ENCODE measurements at places on chromosomes 11 and 22.

- no peak for DNase-seq
Measured at GRCh38 chr11:75272821-75273301, 32.3 kb downstream of the TPBGL start.

DNA sequence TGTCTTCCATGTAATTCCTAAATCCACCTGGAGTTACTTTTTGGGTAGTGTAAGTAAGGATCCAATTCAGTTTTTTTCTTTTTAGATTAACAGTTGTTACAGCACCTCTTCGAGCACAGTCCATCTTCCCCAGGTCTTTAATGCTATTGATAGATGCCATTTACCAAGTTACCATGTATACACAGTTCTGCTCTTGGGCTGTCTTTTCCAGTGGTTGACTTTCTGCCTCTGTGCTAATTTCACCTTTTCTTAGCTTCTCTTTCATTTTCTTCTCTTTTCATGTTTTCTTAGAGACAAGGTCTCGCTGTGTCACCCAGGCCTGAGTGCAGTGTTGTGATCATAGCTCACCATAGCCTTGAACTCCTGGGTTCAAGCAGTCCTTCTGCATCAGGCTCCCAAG, 12.0 kb downstream of the ATXN10 start:
- DNase-seq: no peak

DNA sequence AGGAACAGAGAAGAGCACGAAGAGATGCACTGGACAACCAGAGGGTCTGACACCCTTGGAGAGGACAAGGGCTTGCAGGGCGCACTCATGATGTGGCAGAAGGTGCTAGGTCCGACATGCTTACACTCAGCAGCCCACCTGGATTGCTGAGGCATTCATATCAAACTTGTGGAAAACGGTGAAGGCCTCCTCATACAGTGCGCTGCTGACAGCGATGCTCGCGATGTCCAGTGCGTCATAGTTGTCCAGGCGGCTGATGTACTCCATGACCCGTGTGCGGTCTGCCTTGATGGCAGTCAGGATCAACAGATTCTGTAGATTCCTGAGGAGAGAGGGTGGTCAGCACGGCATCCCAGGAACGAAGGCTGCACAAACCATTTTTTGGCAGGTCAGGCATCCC, 31.7 kb upstream of the SLC25A1 start:
- DNase-seq: no peak

DNA sequence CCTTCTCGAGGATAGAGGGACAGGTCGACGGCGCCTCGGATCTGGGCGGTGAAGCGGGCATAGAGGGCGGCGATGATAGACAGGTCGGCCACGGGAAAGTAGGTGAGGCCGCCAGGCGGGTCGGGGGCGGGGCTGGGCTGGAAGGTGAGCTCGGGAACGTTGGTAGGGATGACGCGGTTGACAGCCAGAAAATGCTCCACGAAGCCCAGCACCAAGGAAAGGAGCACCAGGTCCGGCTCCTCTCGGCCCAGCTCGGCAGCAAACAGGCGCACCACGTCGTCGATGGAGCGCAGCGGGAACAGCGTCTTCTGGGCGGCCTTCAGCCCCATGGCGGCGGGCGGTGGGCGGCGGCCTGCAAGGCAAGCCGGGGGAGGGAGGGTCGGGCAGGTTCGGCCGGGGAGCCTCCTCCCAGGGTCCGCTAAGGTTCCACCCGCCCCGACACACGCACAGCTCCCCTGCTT, 540 bp downstream of the MEN1 start:
- DNase-seq: no peak

GRCh38 chr11:19808076-19808911, 95.7 kb downstream of the NAV2 start:
- no peak for DNase-seq
